Left ventricle myocardium inferior (tissue), 1 donor: ENCODE measurements at places on chromosomes 6 and 20. TPM values are rescaled to one million over a fixed set of nuclear protein-coding genes. Genes with fewer than 3 reads are reported as not detected.

The ARHGAP40 gene
- total RNA-seq, result not detected

The C6orf132 gene
- 1.4 TPM for total RNA-seq

The SNRNP48 gene
- total RNA-seq, result 13.8 TPM

GRCh38 chr6:12601881-12602280 lies 114.7 kb upstream of the PHACTR1 start:
- H3K27me3 ChIP-seq, result no peaks in the 10 kb centered on the region
- no peak overlapping the region for H3K4me3 ChIP-seq
- peak overlapping the region; percentile 53 for H3K27ac ChIP-seq
- peaks cover 8% of the 10 kb centered on the region for H3K4me1 ChIP-seq

DNA sequence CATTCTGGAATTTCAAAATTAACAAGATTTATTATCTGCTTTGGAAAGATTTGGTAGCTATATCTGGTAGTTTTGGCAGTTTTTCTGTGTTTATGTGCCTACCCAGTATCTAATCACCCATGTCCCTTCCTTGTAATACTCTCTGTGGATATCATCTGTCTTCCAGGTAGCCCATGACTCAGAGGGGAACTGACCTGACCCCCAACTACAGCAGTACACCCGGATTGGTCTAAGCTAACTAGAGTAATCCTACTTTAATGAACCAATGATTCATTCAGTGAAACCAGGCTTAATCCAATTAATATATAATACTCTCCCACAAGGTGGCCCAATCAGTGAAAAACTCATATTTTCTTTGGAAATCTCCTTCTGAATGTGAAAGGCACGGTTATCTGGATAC lies 295.3 kb upstream of the SULF2 start:
- no peaks in the 10 kb centered on the region for H3K4me1 ChIP-seq
- no peak overlapping the region for H3K27ac ChIP-seq

DNA sequence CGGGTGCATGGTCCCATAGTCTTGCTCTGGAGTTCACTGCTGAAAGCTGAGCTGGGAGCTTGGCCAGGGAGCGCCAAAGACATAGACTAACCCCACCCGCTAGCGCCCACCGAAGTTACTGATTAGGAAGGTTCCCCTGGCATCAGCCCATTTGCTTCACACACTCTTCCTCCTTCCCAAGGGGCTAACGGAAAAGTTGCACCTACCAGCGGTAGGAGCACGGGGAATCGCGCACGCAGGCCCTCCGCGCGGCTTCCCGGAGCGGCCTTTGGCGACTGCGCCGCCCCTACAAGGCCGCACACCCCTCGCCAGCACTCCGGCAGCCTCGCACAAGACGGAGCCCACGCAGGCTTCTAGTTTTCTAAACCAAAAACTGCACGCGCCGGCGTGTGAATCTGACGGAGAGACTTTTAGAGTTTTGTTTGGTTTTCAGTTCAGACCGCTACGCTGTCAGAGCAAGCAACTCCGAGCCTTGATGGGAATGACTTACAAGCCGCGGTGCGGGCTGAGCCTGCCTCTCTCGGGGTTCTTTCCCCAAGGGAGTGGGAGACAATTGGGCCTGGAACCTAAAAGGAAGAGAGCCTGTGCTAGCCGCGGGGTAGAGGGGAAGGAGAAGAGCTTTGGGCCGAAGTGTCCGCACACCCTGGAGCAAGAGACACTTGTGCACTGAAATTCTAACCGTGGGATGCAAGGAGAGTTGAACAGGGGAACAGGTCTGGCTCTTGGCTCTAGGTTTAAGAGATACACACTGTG lies 891 bp upstream of the POU3F2 start:
- H3K36me3 ChIP-seq, result no peaks in the 10 kb centered on the region
- H3K4me3 ChIP-seq, result peak overlapping the region; percentile 67
- H3K4me1 ChIP-seq, result peaks cover 55% of the 10 kb centered on the region
- peaks cover 99% of the 10 kb centered on the region for H3K27me3 ChIP-seq
- DNase-seq, result no peak
- no peak overlapping the region for H3K27ac ChIP-seq

DNA sequence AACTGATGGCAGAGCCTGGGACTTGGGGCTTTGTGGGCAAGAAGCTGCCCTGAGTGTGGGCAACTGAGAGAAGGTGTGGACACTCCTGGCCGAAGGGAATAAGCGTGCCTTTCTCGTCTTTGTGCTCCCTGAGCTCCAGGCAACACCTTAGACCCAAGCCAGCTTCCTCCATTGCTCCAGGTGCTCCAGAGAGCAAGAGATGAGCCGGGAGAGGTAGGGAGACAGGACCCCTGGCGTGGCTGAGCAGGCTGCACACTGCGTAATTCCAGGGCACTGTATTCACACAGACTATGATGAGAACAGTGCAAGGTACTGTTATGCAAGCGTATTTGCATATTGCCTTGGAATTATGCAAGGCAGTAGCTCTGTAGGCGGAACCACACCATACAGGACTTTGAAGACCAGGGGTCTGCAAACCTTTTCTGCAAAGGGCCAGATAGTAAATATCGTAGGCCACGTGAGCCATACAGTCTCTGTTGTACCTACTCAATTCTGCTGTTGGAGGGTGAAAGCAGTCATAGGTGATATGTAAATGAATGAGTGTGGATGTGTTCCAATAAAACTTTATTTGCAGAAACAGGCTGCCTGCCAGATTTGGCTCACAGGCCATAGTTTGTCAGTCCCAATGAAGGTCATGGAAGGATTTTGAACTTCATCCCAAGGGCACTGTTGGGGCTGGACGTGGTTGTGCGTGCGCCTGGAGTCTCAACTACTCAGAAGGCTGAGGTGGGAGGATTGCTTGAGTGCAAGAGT lies 42.1 kb upstream of the FAM83D start:
- no peak overlapping the region for H3K27ac ChIP-seq
- no peaks in the 10 kb centered on the region for H3K36me3 ChIP-seq
- peaks cover 40% of the 10 kb centered on the region for H3K27me3 ChIP-seq
- H3K4me3 ChIP-seq, result no peak overlapping the region
- DNase-seq, result no peak
